ENCODE measurements at places on chromosomes 5 and 9.

DNA sequence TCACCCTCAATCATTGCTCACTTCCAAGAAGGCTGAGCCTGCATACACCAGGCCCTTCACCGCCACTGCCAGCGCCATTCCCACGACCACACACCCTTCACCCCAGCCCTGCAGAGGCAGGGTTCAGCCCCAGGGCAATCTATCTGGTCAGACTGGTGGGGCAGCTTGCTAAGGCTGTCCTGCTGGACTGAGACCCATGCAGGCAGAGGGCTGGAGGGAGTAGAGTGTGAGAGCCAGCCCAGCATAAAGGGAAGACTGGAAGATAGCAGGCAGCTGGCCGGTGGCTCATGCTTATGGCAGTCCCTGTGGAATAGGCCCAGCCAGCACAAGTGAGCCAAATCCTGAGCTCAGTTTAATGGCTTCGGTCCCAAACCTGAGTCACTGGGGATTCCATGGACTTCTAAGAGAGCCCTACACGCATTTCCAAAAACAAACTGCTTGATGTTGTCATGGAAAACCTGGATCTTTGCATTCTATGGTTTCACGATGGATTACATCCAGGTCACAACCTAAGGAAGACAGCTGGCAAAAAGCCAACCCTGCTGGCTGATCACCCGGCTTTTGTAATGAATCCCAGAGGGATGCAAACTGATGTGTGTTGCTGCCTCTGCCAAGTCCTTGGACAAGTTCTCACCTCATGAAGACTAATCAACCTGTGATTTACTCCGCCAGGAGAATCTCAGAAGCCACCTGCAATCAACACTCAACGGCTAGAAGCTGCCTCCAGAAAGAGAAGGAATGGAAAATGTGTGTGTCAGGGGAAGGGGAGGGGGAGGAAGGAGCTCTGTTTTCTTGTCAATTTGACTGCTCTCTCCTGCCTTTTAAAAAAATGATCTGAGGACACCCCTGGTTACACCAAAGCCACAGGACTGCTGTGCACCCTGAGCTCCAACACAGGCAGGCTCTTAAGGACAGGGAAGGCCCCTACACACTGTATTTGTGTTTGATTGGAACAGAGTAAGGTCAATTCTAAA is 143.6 kb downstream of the LHFPL2 start:
- DNase-seq = no peak

DNA sequence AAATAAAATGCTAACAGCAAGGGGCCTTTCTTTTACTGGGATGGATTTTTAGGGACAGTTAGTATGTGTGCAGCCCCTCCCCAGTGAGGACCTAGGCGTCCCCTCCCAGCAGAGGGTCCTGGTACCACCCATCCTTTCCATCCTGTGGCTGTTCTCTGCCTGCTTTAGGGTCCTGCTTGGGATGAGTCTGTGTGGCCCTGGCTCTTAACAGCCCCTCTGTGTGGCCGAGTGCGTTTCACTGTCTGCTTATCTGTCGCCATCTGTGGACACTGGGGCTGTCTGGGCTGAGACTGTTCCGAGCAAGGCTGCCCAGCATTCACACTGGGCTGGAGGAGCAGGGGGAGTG is 17.0 kb downstream of the WNK2 start:
- no peak for DNase-seq

GRCh38 chr5:36944024-36944423 is 67.5 kb downstream of the NIPBL start:
- DNase-seq = no peak

- no peak for DNase-seq
Measured at GRCh38 chr9:126304207-126304970, 22.2 kb upstream of the MVB12B start.

DNA sequence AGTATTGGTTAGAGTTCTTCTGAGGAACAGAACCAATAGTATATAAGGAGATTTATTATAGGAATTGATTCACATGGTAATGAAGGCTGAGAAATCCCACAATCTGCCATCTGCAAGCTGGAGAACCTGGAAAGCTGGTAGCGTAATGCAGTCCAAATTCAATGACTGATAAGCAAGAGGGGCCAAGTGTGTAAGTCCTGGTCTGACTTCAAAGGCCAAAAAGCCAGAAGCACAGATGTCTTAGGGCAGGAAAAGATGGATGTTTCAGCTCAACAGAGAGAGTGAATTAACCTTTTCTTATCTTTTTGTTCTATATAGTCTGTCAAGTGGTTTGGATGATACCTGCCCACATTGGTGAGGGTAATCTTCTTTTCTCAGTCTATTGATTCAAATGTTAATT is 146.4 kb downstream of the FGF10 start:
- no peak for DNase-seq

- DNase-seq = no peak
Measured at GRCh38 chr5:65081071-65081470, 312.3 kb downstream of the CWC27 start.

- no peak for DNase-seq
Measured at GRCh38 chr5:14234204-14234603, 91.1 kb downstream of the TRIO start.

GRCh38 chr9:95478335-95478734 is 38.4 kb downstream of the PTCH1 start:
- no peak for DNase-seq

- no peak for DNase-seq
Measured at GRCh38 chr5:97544678-97545077, 361.6 kb upstream of the RIOK2 start.

DNA sequence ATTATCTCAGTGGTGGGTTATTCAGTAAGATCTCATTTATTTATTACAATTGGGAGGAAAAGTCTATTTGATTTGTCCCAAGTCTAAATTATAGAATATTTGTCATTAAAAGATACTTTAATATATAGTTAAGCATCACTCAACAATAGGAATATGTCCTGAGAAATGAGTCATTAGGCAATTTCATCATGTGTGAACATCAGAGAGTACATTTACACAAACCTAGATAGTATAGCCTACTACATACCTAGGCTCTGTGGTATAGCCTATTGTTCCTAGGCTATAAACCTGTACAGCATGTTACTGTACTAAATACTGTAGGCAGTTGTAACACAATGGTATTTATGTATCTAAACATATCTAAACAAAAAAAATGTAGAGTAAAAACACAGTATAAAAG is 135.0 kb upstream of the RASA1 start:
- no peak for DNase-seq

GRCh38 chr5:73391441-73391881 is 57.1 kb downstream of the FOXD1 start:
- DNase-seq = no peak

DNA sequence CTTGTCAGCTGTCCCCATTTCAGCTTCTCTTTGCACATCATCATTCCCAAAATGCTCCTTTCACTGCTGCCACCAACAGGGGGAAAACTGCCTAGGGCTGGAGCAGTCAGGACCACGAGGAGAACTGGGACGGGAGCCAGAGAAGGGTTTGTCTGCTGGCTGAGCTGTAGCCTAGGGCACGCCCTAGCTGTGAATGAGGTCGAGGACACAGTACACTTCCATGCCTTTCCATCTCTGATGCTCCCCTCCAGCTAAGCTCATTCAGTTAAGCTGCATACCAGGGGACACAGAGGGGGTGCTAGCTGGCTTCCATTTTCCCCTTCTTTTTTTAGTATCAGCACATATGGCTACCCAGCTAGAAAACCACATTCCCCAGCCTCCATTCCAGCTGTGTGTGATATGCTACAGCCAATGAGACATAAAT is 64.7 kb downstream of the STK10 start:
- DNase-seq = no peak

DNA sequence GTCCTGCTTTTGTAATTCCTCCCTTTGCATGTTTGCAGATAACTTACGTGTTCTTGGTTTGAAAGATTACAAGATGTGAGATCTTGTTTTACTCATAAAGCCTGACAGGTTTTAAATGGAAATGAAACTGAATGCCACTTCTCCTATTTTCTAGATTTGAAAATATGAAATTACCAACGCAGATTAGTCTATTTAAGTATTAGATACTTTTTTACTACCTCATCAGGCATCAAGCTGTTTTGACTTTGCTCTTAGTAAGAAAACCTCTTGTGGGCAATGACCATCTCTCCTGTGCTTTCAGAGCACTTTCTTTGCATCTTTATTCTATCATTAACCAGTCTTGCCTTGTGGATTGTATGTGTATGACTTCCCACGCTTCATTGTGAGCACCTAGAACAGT is 3.5 kb downstream of the DMXL1 start:
- no peak for DNase-seq

DNA sequence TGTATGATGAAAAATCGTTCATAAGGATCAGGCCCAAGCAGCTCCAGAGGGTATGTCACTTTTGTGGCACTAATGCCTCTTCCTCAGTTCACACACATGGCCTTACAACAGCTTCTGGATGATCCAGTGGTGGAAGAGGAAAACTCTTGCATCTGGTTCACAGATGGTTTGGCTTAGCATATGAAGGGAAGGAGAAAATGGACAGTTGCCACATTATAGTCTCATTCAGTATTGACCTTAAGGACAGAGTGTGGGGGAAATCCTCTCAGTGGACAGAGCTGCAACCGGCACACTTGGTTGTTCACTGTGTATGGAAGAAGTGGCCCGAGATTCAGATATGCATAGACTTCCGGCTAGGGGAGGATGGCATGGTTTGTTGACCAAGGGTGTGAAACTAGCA is 22.8 kb downstream of the C9orf57 start:
- no peak for DNase-seq

- DNase-seq = no peak
Measured at GRCh38 chr5:135222771-135223170, 176.3 kb downstream of the MACROH2A1 start.
